ENCODE measurements at places on chromosomes 6 and 20.

DNA sequence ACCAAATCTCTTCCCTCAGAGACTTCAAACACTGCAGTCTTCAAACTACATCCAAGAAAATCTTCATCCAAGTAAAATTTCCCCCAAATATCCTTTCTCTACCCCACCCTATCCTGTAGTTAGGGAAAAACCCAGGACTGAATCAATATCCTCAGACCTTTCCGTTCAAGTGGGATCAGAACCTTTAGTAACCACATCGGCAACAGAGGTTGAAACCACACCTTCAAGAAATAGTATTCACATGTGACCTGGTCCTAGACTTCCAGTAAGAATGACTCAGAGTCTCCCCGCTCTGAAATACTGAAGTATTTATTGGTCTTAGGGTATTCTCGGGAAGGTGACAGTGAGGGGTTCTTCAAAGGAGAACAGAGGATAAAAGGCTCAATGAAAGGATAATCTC, 8.7 kb downstream of the HLA-DPA1 start:
- no peak for DNase-seq

GRCh38 chr20:8858181-8858787, 210.6 kb upstream of the PLCB4 start:
- DNase-seq, result no peak

GRCh38 chr6:37516920-37517405, 17.3 kb upstream of the CCDC167 start:
- no peak for DNase-seq

DNA sequence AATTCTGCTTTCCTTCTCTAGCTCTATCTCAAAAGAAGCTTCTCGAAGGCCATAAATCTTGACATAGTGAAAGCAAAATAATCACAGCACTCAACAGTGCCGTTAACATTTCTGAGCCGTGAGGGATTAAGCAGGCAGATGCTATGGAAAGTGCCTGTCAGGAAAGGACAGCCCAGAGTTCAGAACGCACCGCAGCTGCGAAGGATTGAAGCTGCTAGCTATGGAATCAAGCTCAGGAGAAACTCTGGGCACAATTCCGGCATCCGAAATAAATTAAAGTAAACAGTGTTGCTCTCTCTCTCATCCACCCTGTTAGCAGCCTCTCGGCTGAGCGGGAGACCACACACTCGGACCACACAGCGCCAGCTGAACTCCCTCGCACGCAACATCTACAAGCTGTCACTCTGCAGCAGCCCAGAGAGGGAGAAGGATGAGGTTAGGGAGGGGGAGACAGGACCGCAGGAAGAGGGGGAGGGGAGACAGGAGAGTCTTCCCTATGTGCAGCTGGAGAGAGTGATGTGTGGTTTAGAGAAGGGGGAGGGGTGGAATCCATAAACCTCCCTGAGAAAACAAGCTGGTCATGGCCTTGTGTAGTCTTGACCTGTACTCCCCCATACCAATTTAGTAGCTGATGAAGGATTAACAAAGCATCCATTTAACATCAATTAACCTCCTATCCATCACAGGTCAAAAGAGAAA, 9.0 kb downstream of the EXOC2 start:
- no peak for DNase-seq

DNA sequence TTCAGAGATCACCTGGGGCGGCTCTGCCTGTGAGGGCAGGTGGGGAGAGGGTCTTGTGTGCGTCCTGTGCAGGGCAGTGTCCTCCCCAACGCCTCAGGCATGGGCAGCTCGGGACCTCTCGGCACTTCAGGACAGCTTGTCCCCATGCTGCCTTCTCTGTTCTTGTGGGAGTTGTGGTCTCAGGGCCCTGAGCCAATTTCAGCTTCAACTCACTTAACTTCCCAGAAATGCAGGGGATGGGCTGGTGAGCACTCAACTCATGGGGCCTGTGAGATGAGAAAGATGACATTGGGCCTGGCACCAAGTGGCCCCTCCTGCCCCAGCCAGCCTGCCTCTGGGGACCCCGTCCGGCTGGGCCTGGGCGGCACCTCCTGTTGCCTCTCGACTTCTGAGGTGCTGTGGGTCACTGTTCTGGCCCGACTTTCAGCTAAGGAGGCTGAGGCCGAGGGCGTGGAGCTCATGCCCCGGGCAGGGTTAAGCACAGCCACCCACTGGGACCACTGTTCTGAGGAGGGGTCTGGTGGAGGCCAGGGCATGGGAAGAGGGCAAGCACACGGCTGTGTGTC, 6.7 kb downstream of the RGS19 start:
- DNase-seq, result no peak

GRCh38 chr6:37695273-37695672, 2.4 kb downstream of the MDGA1 start:
- no peak for DNase-seq

DNA sequence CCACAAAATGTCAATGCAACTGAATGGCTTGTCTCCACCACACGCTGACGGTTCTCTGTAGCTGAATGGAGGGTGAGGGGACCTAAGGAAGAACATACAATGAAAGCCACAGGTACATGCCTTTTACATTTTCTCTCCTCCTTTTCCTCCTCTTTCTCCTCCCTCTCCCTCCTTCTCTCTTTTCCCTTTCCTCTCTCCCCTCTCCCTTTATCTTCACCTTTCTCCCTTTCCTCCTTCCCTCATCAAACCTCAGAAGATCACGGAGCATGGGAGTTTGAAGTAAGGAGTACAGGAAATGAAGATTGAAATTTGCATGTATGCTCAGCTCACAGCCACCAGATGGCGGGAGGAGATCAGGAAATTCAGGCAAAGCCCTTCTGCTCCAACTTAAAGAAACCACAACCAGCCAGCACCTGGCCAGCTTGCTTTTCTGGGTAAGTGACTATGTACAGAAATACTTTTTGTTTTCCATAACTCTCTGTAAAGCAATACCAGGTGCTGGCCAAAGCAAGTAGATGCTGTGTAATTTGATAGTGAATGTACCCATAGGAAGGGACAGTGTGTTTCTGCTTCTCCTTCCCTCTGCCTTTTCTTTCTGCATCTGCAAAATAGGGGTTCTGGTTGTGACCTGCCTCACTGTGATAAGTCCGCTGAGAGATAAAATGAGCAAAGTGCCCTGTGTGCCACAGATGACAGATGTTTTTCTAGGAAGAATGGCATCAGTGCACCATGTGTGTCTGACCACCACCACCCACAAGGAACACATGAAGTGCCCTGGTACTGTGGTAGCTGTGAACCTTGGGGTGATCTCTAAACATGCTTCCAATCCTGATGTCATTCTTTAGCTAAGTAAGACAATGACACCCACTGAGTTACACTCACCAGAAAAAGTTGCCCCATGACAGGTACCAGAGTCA, 18.6 kb upstream of the FOXO3 start:
- peak; percentile 67 for DNase-seq
